ENCODE measurements at places on chromosomes 12 and 14.

DNA sequence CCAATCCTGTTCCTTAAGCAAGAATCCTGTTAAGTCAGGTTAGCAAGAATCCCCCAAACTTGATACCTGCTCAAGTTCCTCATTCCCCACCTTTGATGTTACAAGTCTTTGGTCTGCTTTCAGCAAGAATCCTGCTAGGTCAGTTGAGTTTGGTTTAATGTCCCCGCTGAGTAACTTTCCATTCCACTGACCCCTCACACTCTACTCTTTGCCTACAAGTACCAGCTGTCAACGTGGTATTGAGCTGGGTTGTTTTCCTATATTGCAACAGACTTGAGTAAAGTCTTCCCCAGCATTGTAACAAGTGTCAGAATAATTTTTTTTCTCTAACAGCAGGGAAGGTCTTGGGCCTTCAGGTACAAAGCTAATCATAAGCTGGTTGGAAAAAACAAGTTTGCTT lies 6.3 kb downstream of the PPM1H start:
- DNase-seq, result no peak

GRCh38 chr12:47247418-47247817 lies 167.7 kb upstream of the AMIGO2 start:
- peak; percentile 73 for DNase-seq

- DNase-seq, result no peak
Observed at GRCh38 chr12:102757154-102757881, 159.7 kb downstream of the PAH start.

- DNase-seq, result no peak
Observed at GRCh38 chr12:802242-803120, 50.1 kb downstream of the WNK1 start.

DNA sequence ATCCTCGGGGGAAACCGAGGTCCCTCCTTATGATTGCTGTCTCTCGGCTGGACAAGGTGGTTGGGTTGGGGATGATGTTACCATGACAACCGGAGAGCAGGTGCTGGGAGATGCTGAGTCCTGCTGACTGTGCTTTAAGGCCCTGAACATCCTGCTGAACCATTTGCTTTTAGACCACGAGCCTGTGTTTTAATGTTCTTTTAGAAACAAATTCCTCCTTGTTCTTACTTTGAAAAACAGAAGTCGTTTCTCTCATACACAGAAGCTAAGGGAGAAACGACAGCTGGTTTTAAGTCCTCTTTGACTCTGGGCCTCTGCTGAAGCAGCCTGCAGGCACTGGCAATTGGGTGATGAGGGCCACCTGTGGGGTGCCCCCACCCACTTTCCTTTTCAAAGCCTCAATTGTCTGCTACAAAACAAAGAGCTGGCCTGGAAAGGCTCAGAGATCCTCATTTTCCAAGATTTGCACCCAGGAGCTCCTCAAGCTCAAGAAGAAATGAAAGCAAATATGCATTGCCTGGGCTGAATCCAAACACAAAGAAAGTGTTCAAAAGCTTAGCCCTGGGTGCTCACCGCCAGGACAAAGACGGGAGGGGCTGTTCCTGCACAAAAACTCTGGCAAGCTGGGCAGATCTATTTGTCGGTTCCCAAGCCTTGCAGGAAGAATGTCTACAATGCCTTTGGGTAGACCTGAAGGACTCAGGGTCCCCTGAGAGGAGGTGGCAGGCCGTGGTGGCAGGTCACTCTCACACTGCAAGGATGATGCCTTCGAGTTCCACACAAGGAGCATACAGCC lies 90.0 kb upstream of the CLMN start:
- no peak for DNase-seq

- DNase-seq, result no peak
Observed at GRCh38 chr12:70615174-70615866, 21.9 kb downstream of the PTPRB start.

GRCh38 chr14:39107591-39107996 lies 4.6 kb upstream of the SEC23A start:
- DNase-seq, result no peak

DNA sequence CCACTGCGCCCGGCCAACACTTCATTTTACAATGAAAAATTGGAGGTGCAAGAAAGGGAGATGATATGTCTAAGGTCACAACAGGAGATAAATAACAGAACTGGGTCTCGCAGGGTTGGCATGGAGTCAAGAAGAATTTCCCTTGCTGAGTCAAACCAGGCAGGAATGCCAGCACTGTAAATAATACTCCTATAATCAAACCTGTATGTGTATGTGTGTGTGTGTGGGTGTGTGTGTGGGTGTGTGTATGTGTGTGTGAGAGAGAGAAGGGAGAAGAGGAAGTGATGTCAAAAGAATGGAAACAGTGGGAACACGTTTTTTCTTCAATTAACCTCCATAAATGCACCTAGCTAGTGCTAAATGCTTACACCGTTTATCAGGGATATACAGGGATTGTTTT lies 70.4 kb downstream of the TMEM116 start:
- no peak for DNase-seq

- DNase-seq, result no peak
Observed at GRCh38 chr12:130953771-130954543, at the start of gene ADGRD1. TSS of gene ADGRD1 (plus strand) at chr12:130953907. CDS start at chr12:130954466, 559 bp downstream.

- DNase-seq, result no peak
Observed at GRCh38 chr14:94052662-94053061, 26.5 kb downstream of the OTUB2 start.

- DNase-seq, result no peak
Observed at GRCh38 chr12:52587563-52587962, 13.7 kb downstream of the KRT72 start.

GRCh38 chr14:65213316-65213715 lies 111.0 kb upstream of the MAX start:
- DNase-seq, result no peak

DNA sequence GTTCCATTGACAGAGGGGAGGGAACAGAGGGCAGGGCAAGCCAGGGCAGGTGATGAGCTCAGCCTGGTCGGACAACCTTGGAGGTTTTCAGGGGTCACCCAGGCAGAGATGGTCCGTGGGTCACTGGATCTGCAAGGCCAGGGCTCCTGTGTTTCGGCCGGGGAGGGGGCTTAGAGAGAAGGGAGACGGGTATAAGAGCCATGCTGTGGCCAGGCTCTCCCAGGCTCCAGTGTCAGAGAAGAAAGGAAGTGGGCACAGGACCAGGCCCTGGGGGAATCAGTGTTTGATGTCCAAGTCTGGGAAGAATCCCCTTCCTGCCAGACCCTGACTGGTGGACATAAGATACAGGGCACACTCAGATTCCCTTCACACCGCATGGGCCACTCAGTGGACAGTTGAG lies 36.9 kb downstream of the DIO3 start:
- no peak for DNase-seq

DNA sequence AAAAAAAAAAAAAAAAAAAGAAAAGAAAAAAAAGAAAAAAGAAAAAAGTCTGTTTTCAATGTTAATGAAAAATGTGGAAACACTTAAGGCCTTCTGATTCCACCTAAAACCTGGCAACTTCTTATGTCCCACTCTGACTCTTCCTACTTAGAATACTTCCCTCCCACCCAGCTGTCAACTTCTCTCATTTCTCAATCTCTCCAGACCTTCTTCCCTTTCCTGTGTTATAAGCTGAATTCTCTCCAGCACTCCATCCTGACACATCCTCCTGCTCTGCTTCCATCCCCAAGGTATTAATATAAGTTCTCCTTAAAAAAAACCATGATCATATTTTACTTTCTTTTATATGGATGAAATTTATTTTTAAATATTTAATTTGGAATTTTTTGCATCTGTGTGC lies 20.3 kb upstream of the TMTC1 start:
- no peak for DNase-seq

GRCh38 chr14:103127861-103128598 lies 4.8 kb downstream of the TNFAIP2 start:
- DNase-seq, result no peak

DNA sequence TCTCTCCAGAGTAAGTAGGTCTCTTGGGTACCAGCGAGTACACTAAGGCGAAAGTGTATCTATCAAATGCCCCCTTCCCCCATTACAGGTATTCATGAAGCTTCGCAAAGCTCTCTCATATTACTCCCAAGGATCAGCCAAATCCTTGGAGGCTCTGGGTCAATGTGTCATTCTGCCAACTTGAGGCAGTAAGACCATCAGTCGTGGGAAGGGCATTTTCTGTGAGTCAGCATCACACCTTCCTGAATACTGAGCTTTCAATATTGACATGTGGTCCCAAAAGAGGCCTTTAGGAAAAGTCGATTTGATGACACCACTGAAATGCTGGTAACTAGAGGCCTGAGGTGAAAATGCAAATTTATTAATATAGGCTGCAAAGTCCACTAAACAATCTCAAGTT lies 323.9 kb downstream of the LRIG3 start:
- no peak for DNase-seq

DNA sequence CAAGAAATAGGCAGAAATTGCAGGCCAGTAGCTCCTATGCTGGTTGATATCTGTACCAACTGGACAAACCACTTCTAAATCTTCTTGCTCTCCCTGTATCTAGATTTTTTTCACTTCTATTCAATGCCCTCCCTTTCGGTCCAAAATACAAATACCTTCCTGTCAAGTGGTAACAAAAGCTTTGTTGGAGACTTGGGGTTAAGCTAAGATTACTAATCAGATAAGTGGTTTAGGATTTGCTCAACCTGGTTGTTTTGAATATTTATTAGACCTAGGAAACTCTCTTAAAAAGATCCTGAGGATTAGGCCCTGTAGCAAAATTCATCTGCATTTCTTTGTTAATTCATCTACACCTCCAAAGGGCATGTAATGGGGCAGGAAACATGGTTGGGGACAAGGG lies 410.1 kb downstream of the NAV3 start:
- peak; percentile 2 for DNase-seq

DNA sequence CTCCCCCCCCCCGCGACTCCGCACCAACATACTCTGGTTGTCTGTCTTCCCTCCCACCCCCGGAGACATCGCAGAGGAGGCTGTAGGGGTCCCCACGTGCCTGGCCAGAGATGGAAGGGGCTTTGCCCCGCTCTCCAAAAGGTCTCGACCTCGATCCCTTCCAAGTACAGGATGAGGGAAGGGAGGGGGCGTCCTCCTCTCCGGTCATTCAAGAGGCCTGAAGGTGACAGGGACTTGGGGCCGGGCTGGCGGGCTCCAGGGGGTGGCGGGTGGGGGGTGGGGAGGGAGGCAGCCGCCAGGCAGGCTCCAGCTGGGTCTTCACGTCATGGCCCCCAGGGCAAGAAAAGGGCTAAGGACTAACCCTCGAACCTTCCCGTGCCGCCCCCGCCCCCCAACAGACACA lies 15.1 kb downstream of the TBX3 start:
- no peak for DNase-seq

- no peak for DNase-seq
Observed at GRCh38 chr12:7229741-7230140, 40.3 kb downstream of the PEX5 start.

GRCh38 chr12:11756523-11756922 lies 107.0 kb downstream of the ETV6 start:
- no peak for DNase-seq

GRCh38 chr12:64824500-64825142 lies at the start of gene TBC1D30:
TSS of gene TBC1D30 (plus strand) at chr12:64824647. CDS start at chr12:64824880, 233 bp downstream.
- no peak for DNase-seq

- DNase-seq, result no peak
Observed at GRCh38 chr12:55446326-55446725, 2.5 kb downstream of the OR6C2 start.

- DNase-seq, result no peak
Observed at GRCh38 chr12:130606231-130606630, 109.9 kb downstream of the RIMBP2 start.

- DNase-seq, result no peak
Observed at GRCh38 chr12:95533985-95534384, 17.3 kb downstream of the USP44 start.

DNA sequence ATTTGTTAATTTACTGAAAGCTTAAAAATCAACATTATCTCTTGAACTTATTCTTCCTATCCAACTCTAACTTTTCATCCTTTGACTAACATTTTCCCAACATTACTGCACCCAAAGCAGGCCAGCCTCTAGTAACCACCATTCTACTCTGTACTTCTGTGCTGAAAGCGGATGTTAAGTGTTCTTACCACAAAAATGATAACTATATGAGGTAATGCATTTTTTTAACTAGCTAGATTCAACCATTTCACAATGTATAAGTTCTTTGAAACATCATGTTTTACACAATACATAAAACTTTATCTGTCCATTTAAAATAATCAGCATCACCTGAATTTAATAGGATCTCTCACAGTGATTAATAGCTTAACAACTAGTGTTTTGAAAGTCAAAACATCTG lies 468.5 kb upstream of the MGAT4C start:
- DNase-seq, result no peak

- DNase-seq, result peak; percentile 35
Observed at GRCh38 chr12:46110928-46111699, 120.7 kb upstream of the SCAF11 start.

DNA sequence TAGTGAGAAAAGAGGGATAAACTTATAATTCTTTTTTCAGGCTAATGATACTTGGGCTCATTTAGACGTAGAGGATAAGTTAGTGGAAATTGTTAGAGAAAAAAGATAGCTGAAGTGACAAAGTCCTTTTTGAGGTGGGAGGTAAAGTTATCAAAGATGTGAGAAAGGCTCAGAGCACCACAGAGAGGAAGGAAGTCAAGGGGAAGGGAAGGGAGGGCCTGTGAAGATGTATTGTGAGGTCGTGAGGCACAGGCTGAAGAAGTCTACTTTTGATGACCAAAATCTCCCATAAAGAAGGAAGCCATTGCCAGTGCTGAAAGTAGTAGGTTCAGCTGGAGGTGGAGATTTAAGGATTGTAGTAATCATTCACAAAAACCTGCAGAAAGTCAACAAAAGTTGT lies 19.4 kb upstream of the PTGDR start:
- DNase-seq, result no peak

DNA sequence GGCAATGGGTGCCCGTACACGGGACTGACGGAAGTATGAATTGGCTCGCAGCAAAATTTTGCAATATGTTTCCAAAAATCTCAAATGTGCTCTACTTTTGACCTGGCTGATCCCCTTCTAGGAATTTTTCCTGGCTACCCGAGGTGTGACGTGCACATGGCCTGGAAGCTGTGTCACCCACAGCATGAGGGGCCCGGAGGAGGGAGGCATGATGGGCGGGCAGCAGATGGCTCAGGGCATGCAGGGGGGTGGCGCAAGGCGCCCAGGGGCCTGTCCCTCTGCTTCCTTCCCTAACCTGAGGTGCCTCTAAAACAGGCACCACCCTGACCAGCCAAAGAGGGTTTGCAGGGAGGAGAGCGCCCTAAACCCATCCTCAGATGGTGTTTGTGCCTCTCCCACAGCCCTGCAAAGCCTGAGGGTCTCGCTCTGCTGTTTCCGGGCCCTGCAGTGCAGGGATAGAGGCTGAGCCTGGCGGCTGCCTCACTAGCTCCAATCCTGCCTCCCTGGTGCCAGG lies 6.7 kb downstream of the GPR132 start:
- DNase-seq, result no peak

- no peak for DNase-seq
Observed at GRCh38 chr12:100499416-100499815, 25.8 kb downstream of the NR1H4 start.

- DNase-seq, result no peak
Observed at GRCh38 chr14:55107766-55108554, 21.1 kb upstream of the LGALS3 start.

DNA sequence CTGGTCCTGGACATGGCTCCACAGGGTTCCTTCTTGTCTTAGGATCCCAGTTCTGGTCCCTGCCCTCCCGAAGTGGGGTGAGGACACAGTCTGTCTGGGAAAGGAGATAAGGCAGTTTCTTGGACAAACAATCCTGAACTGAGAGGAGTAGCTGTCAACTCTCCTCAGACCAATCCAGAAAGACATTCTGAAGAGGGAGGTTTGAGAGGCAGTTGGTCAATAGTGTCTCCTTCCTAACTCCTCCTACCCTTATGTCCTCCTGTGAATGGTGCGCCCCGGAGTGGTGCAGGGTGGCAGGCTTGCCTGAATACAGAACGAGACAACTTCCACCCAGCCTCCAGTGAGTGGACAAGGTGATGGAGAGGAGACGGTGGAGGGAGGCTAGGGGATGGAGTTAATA lies 15.4 kb upstream of the ASIC1 start:
- no peak for DNase-seq

Measured in NCI-H2029 treated with DMSO at 0.1 percent for 48 hours (cell line).